ENCODE measurements at places on chromosomes 3 and 15.

DNA sequence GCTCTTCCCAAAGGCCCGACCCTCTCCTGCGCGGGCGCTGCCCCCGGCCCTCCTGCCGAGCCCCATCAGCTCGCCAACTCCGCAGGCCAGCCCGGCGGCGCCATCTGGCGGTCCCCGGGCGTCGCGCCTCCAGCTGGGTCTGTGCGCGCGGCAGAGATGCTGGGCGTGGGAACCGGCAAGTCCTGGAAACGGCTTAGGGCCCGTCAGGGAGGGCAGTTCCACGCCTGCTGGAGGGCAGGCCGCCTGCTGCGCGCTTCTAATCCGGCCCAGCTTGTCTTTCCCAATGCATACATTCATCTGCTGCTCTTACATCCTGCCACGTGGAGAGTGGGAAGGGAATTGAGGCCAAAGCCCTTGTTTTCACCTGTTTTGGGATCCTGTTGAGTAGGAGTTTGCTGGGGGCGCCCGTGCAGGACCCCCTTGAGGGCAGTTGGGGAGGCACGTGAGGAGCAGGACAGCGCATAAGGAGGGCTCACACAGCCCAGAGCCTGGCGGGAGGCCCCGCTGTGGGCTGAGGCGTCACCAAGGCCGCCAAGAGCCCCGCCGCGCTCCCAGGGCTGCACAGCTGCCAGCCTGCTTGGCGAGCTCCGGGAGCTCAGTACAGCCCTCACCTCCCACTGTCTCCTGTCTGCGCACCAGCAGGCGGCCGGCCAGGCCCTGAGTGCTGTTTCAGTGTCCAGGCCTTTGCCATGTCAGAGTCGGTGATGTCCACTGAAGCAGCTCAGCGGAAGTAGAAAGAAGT, 165.6 kb downstream of the NSMCE3 start:
- DNase-seq: no peak

GRCh38 chr3:55937301-55937700, 450.2 kb upstream of the WNT5A start:
- no peak for DNase-seq

- no peak for DNase-seq
These were observed 54.9 kb downstream of the DCUN1D1 start for GRCh38 chr3:182925330-182925943.

DNA sequence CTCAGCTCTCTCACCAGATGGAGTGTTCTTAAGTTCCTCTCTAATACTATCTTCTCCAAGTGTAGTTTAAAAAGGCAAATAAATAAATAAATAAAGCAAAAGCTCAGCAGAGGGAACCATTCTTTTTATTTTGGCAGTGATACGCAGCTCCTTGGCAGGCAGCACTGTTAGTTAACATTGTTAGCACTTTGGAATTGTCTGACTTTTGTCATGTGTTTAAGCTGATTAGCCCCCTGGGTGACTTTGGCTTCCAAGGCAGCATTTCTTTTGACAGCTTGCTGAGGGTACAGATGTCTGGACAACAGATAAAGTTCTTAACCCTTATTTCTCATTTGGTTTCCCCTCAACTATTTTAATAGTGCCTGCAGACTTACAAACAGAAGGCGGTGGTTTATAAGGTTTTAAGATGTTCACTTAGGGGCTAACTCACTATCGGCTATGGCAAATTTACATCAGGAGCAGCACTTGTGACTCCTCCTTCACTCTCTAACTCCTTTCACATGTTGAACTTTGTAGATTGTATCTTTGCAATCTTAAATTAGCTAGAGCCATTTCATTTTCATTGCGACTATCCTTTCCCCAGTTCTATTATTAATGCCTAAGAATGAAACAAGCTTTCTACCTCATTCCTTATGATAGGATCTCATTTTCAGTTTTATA, 213.4 kb downstream of the ZBBX start:
- DNase-seq: no peak

- no peak for DNase-seq
These were observed 133.3 kb downstream of the MYLK start for GRCh38 chr3:123750659-123751420.

DNA sequence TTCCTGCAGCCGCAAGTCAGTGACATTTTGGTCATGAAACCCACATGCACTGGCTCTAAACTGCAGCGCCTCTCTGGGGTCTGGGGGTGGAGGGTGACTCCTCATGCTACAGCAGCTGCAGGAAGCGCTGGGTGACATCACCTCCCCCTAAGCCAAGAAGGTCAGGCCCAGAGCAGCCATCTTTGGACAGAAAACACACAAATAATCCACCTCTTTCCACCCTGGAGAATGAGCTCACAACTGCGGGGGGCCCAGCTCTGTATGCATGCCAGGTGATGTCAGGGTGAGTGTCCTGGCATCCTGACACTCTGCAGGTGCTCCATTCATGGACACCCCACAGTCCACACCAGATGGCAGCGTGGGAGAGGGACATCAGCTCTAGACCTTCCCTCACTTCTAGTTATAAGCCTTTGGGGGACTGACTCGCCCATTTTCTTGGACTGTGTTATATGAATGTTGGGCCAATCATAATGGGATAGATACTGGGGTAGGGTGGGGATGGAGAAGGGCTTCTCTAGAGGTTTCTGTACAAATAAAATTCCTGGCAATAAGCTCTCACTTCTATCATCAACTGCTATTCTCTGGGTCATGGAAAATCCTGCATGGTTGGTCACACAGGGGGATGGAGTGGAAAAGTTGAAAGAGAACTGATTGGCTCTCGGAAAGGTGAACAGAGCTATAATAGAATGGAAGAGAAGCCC, 70.7 kb upstream of the THBS1 start:
- no peak for DNase-seq
